ENCODE measurements at places on chromosomes 3 and 15.

- no peak for DNase-seq
Observed at GRCh38 chr15:25185791-25186190, 231.0 kb downstream of the SNRPN start.

DNA sequence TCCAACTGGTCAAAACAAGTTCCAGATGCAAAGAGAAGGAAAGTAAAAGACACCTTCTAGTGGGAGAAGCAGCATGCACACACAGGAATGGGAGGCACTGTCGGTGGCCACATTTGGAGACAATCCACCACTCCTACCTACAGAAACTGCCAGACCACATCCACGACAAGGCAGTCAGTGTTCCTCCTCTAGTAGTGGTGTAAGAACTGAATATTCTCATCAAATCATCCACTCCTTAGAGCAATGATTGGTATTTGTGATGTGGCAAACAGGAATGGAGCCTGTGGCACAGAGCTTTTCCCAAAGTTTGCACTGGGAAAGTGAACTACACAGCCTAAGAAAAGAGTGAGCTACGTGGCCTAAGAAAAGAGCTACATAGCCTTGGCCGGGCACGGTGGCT lies 5.1 kb upstream of the SPINT1 start:
- DNase-seq = no peak

DNA sequence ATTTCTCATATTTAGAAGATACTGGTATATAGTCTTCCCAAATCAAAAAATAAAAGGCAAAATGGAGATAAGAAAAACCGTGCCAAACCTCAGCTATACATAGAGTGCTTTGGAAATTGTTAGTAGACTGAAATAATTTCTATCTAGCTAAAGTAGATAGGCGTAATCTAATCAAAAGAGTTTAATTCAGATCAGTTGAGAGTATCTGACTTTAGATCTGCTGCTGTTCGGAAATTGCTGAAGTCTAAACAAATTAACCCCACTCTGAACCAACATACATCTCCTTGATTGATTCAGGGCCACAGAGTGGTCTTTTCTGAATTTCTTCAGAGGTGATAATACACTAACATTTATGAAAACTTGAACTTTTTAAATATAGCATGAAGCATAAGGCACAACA lies 40.1 kb downstream of the MAP3K13 start:
- DNase-seq = no peak

- DNase-seq = no peak
Observed at GRCh38 chr3:161405836-161406235, 34.5 kb upstream of the SPTSSB start.

DNA sequence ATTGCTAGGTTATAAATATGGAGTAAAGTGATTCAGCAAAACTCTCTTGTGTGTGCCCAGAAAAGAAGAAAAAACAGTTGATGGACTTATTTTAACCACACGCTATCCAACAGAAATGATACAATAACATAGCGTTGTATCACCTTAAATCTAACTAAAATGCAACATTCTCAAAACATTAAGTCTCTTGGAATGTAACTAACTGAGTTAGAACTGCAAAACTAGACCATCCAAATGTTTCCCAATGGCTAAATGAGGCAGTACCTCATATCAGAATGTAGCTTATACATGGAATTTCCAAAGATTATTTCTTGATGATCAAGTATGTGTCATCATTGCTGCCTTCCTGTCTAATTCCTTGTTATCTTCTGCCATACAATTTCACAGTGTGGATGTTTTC lies 187.9 kb downstream of the CNTN3 start:
- no peak for DNase-seq

DNA sequence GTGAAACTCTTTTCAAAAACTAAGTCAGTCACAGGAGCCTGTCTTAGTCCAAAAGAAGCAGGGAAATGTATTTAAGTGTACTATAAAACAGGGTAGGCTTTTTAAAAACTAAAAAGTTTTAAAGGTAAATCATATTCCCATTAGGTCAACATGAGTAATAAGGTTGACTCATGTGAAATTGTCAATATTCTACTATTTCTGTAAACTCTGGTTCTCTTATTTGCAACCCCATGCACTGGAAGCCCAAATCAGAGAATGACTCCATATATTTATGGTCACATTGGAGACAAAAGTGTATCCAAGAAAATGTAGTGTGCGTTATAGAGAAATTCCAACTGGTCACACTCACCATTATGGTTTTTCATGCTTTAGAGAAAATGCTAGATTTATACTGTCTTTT lies 600.3 kb upstream of the TGFBR2 start:
- no peak for DNase-seq

DNA sequence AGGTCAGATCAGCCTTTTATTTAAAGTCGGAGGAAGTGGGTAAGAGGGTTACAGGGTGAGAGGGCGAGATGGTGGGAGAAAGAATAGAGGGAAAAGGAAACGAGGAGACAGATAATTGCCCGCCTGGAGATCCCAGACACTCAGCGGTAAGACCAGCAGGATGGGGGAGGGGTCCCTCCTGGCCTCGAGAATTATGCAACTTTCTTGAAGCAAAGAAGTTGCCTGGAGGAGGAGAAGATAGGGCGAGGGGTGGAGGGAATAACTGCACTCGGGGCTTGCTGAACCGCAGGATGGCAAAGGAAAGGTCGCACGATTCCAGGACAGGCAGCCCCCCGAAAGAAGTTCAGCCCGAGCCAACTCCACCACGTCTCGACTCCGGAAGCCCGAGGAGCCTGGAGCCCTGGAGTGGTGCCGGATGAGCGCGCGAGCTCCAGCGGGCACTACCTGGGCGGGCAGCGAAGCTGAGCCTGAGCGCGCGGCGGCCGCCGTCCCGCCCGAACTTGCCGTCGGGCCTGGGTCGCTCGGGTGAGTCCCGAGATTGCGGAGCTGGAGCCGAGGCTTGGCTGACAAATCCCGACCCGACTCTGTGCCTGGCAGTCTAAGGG lies 402 bp downstream of the WWTR1 start:
- no peak for DNase-seq

DNA sequence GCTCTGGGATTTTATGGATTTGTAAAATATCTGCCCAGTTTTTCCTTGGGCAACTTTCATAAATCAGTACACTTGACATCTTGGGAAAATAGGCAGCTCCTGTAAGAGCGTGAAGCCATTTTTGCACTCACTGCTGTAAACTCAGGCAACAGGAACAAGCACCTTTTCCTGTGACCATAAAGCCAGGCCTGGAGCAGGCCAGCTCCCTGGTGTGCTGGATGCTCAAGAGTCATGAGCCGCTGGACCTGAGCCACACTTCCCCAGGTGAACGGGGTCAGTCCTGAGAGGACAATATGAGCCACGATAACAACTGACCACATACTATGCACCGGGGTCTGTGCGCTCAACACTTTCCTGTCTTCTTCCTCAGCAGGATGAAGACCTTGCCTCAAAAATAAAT lies 158.2 kb downstream of the NUP210 start:
- no peak for DNase-seq

- no peak for DNase-seq
Observed at GRCh38 chr3:132569153-132569552, 27.9 kb upstream of the ACKR4 start.

- DNase-seq = no peak
Observed at GRCh38 chr3:32961189-32961715, 9.8 kb downstream of the CCR4 start.

- DNase-seq = no peak
Observed at GRCh38 chr3:113507501-113508067, 7.4 kb downstream of the SPICE1 start.

GRCh38 chr3:130857336-130858026 lies 36.4 kb upstream of the ATP2C1 start:
- peak; percentile 93 for DNase-seq

GRCh38 chr15:50880206-50880605 lies 28.3 kb upstream of the AP4E1 start:
- DNase-seq = peak; percentile 32

DNA sequence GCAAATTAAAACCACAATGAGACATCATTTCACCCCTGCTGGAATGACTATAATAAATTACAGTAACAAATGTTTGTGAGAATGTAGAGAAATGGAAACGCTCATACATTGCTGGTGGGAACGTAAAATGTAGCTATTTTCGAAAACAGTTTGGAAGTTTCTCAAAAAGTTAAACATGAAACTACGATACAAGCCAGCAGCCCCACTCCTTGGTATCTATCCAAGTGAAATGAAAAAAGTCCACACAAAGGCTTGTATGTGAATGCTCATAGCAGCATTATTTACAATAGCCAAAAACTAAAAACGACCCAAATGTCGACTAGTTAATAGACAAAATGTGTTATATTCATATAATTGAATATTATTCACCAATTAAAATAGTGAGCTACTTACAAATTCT lies 22.9 kb upstream of the CFAP20DC start:
- DNase-seq = no peak

DNA sequence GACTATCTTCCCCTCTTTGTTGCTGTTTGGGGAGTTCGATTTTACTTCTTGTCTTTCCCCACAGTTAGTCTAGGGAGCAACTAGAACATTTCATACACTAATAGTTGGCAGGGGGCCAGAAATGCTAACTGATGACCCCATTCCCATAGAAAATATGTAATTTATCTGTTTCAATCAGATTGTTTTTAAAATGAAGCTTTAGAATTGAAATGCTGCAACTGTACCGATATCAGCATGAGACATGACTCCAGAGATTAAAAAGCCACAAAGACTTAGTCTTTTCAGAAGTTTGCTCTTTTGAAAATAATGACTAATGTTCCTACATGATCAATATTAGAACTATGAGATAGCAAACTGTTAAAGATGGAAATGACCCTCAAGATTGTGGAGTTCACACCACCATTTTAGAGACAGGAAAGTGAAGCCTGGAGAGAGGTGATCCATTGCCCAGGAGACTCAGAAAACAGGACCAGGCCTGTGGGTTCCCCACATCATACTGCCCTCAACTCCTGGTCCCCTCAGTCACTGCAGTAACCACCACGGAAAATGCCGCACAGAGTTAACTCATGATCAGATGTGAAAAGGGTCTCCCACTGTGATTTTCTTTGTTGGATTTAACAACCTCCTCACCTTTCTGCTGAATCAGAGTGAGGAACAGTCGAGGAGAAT lies 130.3 kb downstream of the CHDH start:
- no peak for DNase-seq

- DNase-seq = no peak
Observed at GRCh38 chr3:59280113-59280512, 230.3 kb upstream of the CFAP20DC start.

- no peak for DNase-seq
Observed at GRCh38 chr15:100913961-100914360, 5.2 kb upstream of the LRRK1 start.

GRCh38 chr3:64495121-64495780 lies 192.5 kb downstream of the ADAMTS9 start:
- DNase-seq = no peak

DNA sequence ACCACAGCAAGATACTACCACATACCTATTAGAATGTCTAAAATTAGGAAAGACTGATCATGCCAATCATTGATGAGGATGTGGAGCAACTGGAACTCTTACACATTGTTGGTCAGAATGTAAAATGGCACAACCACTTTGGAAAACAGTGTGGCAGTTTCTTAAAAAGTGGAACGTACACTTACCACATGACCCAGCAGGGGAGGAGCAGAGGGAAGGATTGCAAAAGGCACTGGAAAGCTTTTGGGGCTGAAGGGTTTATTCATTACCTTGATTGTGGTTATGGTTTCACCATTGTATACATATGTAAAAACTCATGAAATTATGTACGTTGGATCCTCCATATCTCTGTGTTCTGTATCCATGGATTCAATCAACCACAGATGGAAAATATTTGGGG lies 3.3 kb upstream of the EHD4 start:
- DNase-seq = peak; percentile 52

- no peak for DNase-seq
Observed at GRCh38 chr3:139944256-139944910, 9.4 kb downstream of the CLSTN2 start.

- DNase-seq = no peak
Observed at GRCh38 chr3:14650193-14650592, 1.4 kb upstream of the CCDC174 start.

- no peak for DNase-seq
Observed at GRCh38 chr3:170909129-170909903, 879 bp upstream of the EIF5A2 start.

DNA sequence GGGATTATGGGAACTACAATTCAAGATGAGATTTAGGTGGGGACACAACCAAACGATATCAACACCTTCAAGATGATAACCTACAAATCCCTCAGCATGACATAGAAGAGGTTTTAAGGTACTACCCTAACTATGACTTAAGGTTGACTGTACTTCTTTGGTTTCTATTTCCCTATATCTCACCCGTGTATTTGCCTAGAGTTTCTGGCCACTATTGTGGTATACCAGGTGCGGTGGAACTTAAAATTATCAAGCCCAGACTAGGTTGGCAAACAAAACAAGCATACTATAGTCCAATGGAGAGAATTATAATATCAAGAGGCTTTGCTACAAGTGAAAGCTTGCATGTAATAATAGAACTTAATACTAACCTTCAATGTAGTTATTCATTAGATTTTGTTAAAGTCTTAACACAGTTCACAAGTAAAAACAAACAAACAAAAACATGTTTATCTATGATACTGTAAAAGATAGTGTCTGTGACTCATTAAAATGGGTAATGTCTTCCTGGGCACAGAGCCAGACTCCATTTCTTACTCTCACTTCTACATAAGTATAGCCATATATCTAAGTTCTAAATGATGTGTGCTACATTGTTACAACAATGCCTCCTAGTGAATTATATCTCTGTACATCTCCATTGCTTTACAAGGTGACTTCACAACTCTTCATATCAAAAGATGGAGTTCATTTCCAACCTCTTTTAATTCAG lies 479.1 kb downstream of the ZBBX start:
- no peak for DNase-seq

GRCh38 chr3:11582191-11582968 lies 61.3 kb downstream of the VGLL4 start:
- no peak for DNase-seq

GRCh38 chr3:169964176-169964575 lies 2.4 kb upstream of the SEC62 start:
- no peak for DNase-seq

GRCh38 chr3:64220161-64220914 lies 4.9 kb downstream of the PRICKLE2 start:
- DNase-seq = no peak

DNA sequence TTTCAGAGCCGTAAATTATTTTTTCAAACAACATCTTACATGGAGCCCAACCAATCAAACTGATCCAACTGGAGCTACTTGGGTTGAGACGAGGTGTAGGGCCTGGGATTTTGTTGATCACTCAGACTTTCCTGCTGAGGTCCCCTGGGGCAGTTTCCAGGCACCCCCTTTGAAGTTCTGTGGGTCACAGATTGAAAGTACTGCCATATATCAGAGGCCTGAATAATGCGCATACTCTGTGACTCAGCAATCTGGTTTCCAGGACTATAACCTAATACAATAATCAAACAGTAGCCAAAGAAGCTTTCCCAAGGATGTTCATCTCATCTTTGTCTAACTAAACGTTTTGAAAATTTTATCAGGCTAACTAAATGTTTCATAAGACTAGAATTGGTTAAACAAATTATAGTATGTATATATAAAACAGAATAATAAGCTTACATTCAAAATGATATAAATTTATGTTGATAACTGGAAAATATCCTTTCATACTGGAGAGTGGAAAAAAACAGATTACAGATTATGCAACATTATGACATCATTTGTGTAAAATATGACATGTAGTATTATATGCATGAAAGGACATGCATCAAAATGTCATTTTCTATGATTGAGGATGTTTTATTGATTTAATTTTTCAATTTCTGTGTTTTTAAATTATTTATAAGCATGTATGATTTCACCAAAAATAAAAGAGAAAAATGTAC lies 617.1 kb downstream of the NTRK3 start:
- no peak for DNase-seq

All from inflammatory macrophage treated with lipopolysaccharide for 4 hours (primary cell).